Stimulated activated CD8-positive, alpha-beta memory T cell treated with anti-CD3 and anti-CD28 coated beads, Interleukin-4, amount 100 ng/mL, for 48 hours (primary cell): ENCODE measurements at places on chromosomes 5 and 9.

DNA sequence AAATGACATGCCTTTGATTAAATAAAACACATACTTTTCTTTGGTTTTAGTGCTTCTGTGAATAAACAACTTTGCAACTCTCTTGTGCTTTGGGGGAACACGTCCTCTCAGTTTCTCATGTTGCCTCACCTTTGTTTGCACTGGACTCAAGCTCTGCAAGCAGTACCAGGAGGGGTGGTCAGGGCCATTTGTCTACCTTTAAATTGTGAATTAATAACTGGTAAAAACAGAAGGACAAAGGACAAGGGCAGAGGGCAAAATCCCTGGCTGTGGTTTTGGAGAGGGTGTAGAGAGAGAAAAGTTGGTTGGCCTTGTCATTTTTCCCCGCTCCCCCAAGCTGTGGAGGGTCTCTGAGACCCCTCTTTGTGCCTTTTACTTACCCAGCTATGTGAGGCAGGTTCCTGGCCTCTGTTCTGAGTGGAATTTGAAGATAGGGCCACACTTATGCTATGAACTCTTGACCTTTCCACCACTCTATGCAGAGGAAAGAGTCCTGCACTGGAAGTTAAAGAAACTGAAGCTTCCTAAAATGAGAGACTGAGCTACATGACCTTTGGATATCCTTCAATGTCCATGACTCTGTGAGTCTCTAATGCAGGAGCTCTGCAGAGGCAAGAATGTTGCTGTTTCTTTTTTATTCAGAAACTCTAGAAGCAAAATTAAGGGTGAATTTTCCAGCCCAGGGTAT, 55.1 kb upstream of the MOCS2 start:
- no peak for DNase-seq

DNA sequence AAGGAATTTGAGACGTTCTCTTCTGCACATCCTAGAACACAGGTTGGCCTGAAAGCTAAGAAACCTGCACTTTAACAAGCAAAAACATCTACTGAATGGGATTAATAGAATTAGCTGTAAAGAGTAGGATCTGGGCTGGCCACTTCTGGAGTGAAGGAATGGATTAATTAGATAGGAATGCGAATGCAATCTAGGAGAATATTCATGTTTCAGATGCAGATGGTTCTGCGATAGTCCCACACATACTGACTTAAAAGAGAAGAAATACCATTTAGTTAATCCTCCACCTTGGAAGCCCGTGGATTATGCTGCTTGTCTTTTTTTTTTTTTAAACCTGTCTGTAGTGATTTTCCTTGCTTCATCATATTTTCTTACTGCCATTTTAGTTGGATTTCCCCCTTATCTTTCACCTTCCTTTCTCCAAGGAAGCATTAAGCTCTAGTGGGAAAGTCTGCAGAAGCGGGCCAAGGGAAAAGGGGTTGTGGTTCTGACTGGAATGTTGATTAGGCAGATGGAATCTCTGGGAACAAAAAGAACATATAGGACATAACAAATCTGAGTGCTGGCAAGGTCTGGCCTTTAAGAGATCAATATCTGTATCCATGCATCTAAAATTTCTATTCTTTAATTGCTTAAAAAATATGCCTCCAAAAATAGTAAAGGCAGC, 152.4 kb downstream of the ALDH1A1 start:
- DNase-seq: no peak

DNA sequence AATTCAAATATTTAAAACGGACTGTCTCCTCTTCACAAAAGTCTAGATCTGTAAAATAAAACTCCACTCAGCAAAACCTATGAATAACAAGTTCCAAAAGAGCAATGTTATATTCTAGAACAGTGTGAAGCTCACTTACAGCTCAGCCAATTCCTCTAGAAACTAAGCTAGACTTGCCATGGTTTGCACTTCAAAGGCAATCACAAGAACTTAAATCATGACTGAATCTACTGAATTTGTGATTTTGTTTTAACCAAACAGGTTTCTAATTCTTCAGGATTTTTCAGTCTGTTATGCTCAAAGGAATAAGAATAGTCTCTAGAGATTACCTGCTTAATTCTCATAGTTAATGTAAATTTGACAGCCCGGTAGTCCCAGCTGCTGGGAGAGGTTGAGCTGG, 1.4 kb upstream of the PKD2L2 start:
- DNase-seq: no peak

DNA sequence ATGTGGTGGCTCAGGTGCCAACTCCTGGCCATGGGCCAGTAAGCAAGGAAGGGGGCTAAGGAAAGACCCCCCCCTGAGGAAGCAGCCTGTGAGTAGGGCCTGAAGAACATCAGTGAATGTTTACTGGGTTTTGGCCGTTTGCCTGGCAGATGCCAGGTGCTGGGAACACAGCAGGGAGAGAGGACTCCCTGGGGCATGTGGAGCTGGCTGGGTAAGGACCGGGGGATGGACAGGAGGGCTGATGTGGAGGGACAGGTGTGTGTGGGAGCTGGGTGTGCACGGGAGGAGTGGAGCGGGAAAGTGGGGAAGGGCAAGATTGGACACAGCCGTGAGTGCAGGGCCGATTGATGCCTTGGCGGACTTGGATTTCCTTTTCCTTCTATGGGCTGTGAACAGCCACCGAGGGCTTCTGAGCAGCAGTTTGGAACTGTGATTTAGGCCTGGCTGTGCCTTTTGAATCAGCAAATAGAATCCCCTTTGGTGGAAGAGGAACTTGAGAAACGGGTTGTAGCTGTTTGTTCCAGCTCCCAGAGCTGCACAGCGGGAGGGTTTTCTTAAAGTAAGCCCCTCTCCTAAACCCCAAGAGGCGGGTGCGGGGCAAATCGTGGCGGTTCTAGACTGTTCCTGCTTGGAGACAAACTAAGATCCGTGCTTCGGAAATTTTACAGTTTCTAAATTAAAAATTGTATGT, 3.1 kb downstream of the HMCN2 start:
- DNase-seq: no peak

- no peak for DNase-seq
Measured at GRCh38 chr9:101684665-101685064, 53.8 kb downstream of the GRIN3A start.

GRCh38 chr5:139105621-139106071, 92.5 kb downstream of the SIL1 start:
- DNase-seq: no peak

DNA sequence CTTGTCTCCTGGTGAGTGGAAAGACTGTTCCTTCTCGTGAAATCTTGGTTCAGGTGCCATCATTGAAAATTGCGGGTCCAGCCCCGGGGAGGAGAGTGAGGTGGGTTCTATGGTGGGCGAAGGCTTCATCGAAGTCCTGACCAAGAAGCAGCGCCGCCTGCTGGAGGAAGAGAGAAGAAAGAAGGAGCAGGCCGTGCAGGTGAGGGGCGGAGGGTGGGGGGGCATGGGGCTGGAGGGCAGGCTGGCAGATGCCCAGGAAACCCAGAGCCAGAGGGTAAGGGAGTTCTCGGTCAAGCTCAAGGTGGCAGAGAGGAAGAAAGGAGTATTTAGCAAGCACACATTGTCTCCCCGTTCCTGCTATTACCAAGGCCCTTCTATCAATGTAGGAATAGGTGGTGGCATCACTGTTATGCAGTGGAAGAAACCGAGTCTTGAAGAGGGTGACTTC, 24.3 kb upstream of the POMT1 start:
- peak; percentile 75 for DNase-seq

GRCh38 chr9:22037954-22038690, 29.0 kb upstream of the CDKN2B start:
- DNase-seq: no peak

DNA sequence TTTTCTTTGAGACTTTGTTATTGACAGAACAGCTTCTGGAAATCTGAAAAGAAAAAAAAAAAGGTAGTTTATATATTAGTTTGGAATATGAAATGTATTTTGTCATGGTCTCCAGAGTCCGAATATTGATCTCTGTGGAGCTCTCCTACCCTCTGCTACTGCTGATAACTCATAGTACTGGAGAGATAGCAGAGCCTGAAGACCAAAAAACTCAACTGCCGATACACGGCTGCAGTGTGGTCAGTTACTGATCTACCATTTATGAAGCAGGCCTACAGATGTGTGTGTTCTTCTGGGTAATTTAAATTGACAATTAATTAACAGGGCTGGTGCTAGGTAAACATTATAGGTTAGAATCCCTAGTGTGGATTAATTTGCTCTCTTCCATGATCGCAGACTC, 3.8 kb upstream of the FAM120A start:
- no peak for DNase-seq

DNA sequence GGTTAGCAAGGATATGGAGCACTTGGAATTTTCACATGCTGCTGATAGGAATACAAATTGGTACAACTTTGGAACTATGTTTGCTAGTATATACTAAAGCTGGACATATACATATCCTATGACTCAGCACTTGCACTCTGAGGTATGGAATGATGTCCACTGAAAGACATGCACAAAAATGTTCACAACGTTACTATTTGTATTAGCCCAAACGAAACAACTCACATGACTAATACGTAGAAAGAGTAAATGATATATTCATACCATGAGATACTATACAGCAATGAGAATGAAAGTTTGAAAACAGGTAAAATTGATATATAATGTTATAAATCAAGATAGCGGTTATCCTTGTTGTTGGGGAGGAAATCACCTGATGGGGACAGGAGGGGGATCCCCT, 45.5 kb upstream of the CDC42SE2 start:
- no peak for DNase-seq

GRCh38 chr9:117282541-117282940, 132.3 kb downstream of the ASTN2 start:
- DNase-seq: no peak

GRCh38 chr5:149761461-149761860, 31.4 kb downstream of the PPARGC1B start:
- DNase-seq: no peak

DNA sequence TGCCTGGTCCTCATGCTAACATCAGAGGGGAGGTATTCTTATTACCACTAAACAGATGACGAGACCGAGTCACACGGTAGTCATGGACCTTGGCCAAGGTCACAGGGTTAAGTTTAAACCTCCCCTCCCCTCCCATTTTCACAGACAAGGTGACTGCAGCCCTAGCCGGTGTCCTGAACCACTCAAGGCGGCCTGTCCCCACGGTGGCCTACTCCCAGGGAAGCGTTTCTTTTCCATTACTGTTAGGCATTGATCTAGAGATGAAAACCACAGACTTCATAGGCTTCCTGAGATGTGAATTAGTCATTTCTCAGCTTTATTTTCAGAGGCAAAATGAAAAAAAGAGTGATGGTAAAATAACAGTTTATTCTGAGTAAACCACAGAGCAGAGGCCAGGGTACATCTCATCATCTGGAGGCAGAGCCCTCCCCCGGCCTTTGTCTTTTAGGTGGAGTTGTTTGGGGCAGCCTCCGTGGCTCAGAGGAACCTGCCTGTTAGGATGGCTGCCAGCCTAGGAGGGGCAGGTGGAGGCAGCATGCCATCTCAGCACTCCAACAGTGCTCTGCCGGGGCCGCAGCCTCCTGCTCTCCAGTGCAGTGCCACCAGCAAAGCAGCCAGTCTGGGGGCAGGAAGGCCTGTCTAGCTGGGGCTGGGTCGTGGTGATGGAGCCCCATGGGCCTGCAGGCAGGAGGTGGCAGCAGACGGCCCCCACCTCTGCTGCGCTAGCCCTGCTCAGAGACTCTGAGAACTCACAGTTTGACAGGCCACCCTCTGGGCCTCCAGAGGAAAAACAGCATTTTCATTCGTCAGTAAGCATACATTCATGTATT, 71.2 kb downstream of the RAPGEF1 start:
- peak; percentile 80 for DNase-seq
